Smooth muscle cell of the pulmonary artery (primary cell): ENCODE measurements at places on chromosomes 2 and 18. TPM values are rescaled to one million over a fixed set of nuclear protein-coding genes. Genes with fewer than 3 reads are reported as not detected.

KIF3C gene
- 14.7 and 19.2 TPM in 2 replicates for total RNA-seq

DNER gene
- total RNA-seq, result 0.20 and 1.0 TPM in 2 replicates

ALPI gene
- total RNA-seq, result not detected in 2 replicates

SRD5A2 gene
- total RNA-seq, result not detected in 2 replicates

MAL gene
- total RNA-seq, result not detected in 2 replicates

SH3RF3 gene
- 7.8 and 10.8 TPM in 2 replicates for total RNA-seq

NEU2 gene
- not detected in 2 replicates for total RNA-seq

SERPINB10 gene
- not detected in 2 replicates for total RNA-seq

GCFC2 gene
- 7.8 and 9.0 TPM in 2 replicates for total RNA-seq

ASIC4 gene
- 0.39 and 0.46 TPM in 2 replicates for total RNA-seq

ANTXR1 gene
- 89.3 and 121 TPM in 2 replicates for total RNA-seq

RAB27B gene
- 10.6 and 63.2 TPM in 2 replicates for total RNA-seq

LRP2 gene
- total RNA-seq, result not detected in 2 replicates

EMX1 gene
- not detected in 2 replicates for total RNA-seq

OTOS gene
- total RNA-seq, result not detected in 2 replicates

PFN4 gene
- 0.17 and 0.39 TPM in 2 replicates for total RNA-seq

MRO gene
- total RNA-seq, result 0.07 and 0.20 TPM in 2 replicates

IL37 gene
- not detected in 2 replicates for total RNA-seq

ADI1 gene
- 34.9 and 39.2 TPM in 2 replicates for total RNA-seq

GPN1 gene
- total RNA-seq, result 34.2 and 37.4 TPM in 2 replicates

TRPM8 gene
- 0.20 and 0.23 TPM in 2 replicates for total RNA-seq

LOXHD1 gene
- total RNA-seq, result not detected in 2 replicates

CDH7 gene
- total RNA-seq, result not detected in 2 replicates

TUBB8B gene
- not detected in 2 replicates for total RNA-seq

SANBR gene
- total RNA-seq, result 8.9 and 10.4 TPM in 2 replicates

DSC1 gene
- total RNA-seq, result not detected in 2 replicates

SCRN3 gene
- total RNA-seq, result 29.6 and 32.9 TPM in 2 replicates

SERPINB13 gene
- total RNA-seq, result not detected in 2 replicates

CHST9 gene
- total RNA-seq, result not detected in 2 replicates

MYL1 gene
- total RNA-seq, result not detected in 2 replicates

GKN2 gene
- total RNA-seq, result not detected in 2 replicates

OR6B2 gene
- not detected in 2 replicates for total RNA-seq

DLGAP1 gene
- total RNA-seq, result 0.53 and 1.1 TPM in 2 replicates

THADA gene
- total RNA-seq, result 32.1 and 32.9 TPM in 2 replicates

IMPA2 gene
- 3.1 and 4.1 TPM in 2 replicates for total RNA-seq

GLI2 gene
- total RNA-seq, result 8.9 and 10.0 TPM in 2 replicates

C2orf78 gene
- not detected in 2 replicates for total RNA-seq

LHCGR gene
- total RNA-seq, result not detected in 2 replicates

LIPG gene
- total RNA-seq, result 5.5 and 43.0 TPM in 2 replicates

GPR155 gene
- total RNA-seq, result 9.3 and 10.4 TPM in 2 replicates

TLX2 gene
- total RNA-seq, result not detected in 2 replicates

TEKT4 gene
- total RNA-seq, result not detected in 2 replicates

ITGB6 gene
- 0.07 and 0.40 TPM in 2 replicates for total RNA-seq

FAM110C gene
- total RNA-seq, result 0.07 and 1.1 TPM in 2 replicates

OST4 gene
- total RNA-seq, result 378 and 636 TPM in 2 replicates

ATOH8 gene
- total RNA-seq, result 22.4 and 30.8 TPM in 2 replicates

MEIS1 gene
- 23.6 and 55.8 TPM in 2 replicates for total RNA-seq

ALLC gene
- not detected in 2 replicates for total RNA-seq

UCN gene
- 0.85 and 1.2 TPM in 2 replicates for total RNA-seq

DYSF gene
- total RNA-seq, result 2.3 TPM in 2 replicates

ALK gene
- 0.07 TPM in 1 of 2 replicates, not detected in the other for total RNA-seq

RIT2 gene
- total RNA-seq, result not detected in 2 replicates
